Activated naive CD4-positive, alpha-beta T cell treated with anti-CD3 and anti-CD28 coated beads, Interleukin-2, amount 10 ng/mL, durations not matched to agents 5 hours and 36 hours (primary cell): ENCODE measurements at places on chromosomes 12 and 14. TPM values are rescaled to one million over a fixed set of nuclear protein-coding genes. Genes with fewer than 3 reads are reported as not detected.

The PTGER2 gene
- total RNA-seq, result 158 TPM

The SERPINA12 gene
- total RNA-seq, result not detected

The CD163L1 gene
- not detected for total RNA-seq

The ALKBH2 gene
- total RNA-seq, result 12.5 TPM

The BEST3 gene
- not detected for total RNA-seq

The KRT71 gene
- not detected for total RNA-seq

The NEUROD4 gene
- total RNA-seq, result not detected

The CDH24 gene
- 2.5 TPM for total RNA-seq

The SLC41A2 gene
- total RNA-seq, result 0.82 TPM

The PTHLH gene
- not detected for total RNA-seq

The EFS gene
- total RNA-seq, result not detected

The TMEM253 gene
- total RNA-seq, result not detected

The SH2B3 gene
- 35.8 TPM for total RNA-seq
